ENCODE measurements at places on chromosomes 16 and 17. TPM values are rescaled to one million over a fixed set of nuclear protein-coding genes. Genes with fewer than 3 reads are reported as not detected.

YBX2 gene
- total RNA-seq, result 2.3 TPM

KRTAP9-2 gene
- not detected for total RNA-seq

SKAP1 gene
- 0.65 TPM for total RNA-seq

MT4 gene
- total RNA-seq, result not detected

TBC1D3I gene
- total RNA-seq, result 0.57 TPM

PPY gene
- total RNA-seq, result not detected

BCL6B gene
- total RNA-seq, result 175 TPM

LGALS9B gene
- not detected for total RNA-seq

UTP18 gene
- 27.8 TPM for total RNA-seq

TMC8 gene
- total RNA-seq, result 0.38 TPM

CBX2 gene
- total RNA-seq, result 19.2 TPM

SCNN1B gene
- 1.6 TPM for total RNA-seq

SCO1 gene
- total RNA-seq, result 19.4 TPM

NOG gene
- 3.9 TPM for total RNA-seq

SLC2A4 gene
- 0.33 TPM for total RNA-seq

TAT gene
- total RNA-seq, result not detected

TOP2A gene
- total RNA-seq, result 61.5 TPM

NTN3 gene
- total RNA-seq, result under 0.01 TPM

PRR15L gene
- not detected for total RNA-seq

IGFALS gene
- total RNA-seq, result not detected

NMT1 gene
- 90.8 TPM for total RNA-seq

PYY gene
- 0.33 TPM for total RNA-seq

ITGB3 gene
- 129 TPM for total RNA-seq

ITGA2B gene
- 0.19 TPM for total RNA-seq

ZNF469 gene
- 5.8 TPM for total RNA-seq

EXOC3L1 gene
- 4.9 TPM for total RNA-seq

HBA1 gene
- not detected for total RNA-seq

MYH2 gene
- not detected for total RNA-seq

DRC3 gene
- total RNA-seq, result 2.0 TPM

ACSM2A gene
- total RNA-seq, result not detected

CLEC18B gene
- total RNA-seq, result 1.3 TPM

PRR29 gene
- 0.33 TPM for total RNA-seq

WBP2 gene
- 51.6 TPM for total RNA-seq

Data from vein endothelial cell (primary cell).